ENCODE measurements at places on chromosomes 11 and 22.

DNA sequence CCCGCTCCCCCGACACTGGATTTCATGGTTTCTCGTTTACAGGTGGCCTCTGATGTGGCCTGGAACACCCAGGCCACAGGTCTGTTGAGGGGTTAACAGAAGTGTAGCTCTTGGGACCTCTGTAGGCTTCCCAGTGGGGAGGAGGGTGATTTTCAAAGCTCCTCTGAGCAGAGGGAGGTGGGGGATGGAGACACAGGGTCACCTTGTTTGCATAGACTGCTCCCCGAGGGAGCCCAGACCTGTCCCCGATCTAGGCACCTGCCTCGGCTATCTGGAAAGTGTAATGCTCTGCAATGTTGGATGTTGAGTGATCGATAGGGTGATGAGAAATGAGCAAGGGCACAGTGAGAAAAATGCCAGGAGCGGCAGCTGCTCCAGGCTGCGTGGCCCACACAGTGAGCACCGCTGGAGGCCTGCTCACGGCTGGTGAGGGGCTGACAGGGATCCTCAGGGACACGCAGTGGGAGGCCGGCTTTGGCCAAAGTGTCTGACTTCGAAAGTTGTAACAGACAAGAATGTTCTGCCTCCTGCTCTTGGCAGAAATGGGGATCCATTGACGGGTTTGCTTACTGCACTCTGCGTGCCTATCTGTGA, 594.1 kb downstream of the BRD1 start:
- DNase-seq, result no peak

- no peak for DNase-seq
These were observed 2.1 kb downstream of the CCDC73 start for GRCh38 chr11:32792111-32792947.

- peak; percentile 85 for DNase-seq
These were observed 16.3 kb downstream of the CRYBB2 start for GRCh38 chr22:25235547-25236290.

GRCh38 chr11:124222407-124222806, 18.5 kb upstream of the OR8G1 start:
- DNase-seq, result no peak

DNA sequence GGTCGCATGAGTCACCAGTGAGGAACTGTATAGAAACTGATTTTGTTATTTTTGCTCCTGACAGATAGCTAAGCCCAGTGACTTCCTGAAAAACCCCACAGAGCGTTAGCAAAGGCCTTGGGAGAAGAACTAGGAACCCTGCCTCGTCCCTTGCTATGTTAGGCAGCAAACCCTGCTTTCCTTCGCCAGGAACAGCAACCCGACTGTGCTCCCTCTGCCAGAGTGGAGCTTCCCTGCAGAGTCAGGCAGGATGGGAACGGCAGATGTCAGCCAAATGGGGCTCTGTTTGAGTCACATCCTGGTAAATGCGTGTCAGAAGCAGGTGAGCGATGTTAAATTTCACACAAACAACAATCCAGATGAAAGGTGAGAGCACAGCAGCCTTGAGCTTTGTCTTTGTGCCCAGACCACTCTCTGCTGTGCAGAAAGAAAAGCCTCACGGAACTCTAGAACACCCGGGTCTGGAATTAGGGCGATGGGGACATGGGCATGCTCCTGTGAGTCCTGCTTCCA, 186.6 kb downstream of the ADAMTS15 start:
- no peak for DNase-seq

DNA sequence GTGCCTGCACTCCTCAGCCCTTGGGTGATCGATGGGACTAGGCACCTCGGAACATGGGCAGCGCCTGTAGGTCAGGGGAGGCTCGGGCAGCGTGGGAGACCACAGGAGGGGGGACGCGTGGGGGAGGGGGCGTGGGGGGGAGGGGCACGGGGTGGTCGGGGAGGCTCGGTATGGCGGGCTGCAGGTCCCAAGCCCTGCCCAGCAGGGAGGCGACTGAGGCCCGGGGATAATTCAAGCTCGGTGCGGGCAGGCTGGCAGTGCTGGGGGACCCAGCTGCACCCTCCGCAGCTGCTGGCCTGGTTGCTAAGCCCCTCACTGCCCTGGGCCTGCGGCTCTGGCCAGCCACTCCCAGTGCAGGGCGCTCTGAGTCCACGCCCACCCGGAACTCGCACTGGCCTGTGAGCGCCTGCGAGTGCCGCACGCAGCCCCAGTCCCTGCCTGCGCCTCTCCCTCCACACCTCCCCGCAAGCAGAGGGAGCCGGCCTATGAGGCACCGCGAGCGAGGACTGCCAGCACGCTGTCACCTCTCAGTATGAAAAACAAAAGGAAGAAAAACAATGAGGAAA, 1698.3 kb upstream of the RAG2 start:
- DNase-seq, result no peak

GRCh38 chr22:40121461-40121860, 56.3 kb upstream of the TNRC6B start:
- no peak for DNase-seq

- DNase-seq, result no peak
These were observed 257.4 kb upstream of the UBASH3B start for GRCh38 chr11:122398167-122398566.

GRCh38 chr22:24495365-24495675, 188 bp downstream of the UPB1 start:
- no peak for DNase-seq

DNA sequence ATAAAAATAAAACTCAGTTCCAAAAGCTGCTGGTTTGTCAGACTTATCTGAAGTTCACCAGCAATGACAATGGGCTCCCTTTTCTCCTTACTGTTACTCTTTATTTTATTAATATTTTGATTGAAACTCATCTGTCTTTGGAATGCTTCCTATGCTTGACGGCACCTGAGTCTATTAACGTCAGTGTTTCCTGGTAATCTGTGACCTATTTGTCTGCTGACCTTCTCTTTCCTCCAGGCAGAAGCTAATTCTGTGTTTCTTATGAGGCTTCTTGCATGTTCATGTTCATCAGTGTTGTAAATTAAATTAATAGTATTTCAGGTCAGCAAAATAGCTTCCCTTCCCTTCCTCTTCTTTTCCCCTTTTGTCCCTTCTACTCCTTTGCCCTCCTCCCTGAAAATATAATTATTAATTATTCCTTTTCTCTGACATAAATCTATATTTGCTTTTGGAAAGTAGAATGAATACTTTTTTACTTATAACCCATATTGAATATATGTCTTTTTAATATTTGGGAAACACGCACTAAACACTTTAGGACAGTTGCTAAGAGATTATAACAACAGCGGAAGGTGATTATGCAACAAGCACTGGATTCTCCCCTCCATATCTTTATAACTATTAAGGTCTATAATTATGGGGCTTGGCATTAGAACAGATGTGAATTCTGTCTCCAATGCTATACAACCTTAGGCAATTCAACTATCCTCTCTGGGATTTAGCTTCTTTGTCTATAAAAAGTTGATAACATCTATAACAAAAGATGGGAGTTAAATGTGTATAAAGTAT, 32.1 kb upstream of the PCF11 start:
- no peak for DNase-seq

GRCh38 chr11:2869134-2869526, 16.4 kb downstream of the CDKN1C start:
- no peak for DNase-seq

DNA sequence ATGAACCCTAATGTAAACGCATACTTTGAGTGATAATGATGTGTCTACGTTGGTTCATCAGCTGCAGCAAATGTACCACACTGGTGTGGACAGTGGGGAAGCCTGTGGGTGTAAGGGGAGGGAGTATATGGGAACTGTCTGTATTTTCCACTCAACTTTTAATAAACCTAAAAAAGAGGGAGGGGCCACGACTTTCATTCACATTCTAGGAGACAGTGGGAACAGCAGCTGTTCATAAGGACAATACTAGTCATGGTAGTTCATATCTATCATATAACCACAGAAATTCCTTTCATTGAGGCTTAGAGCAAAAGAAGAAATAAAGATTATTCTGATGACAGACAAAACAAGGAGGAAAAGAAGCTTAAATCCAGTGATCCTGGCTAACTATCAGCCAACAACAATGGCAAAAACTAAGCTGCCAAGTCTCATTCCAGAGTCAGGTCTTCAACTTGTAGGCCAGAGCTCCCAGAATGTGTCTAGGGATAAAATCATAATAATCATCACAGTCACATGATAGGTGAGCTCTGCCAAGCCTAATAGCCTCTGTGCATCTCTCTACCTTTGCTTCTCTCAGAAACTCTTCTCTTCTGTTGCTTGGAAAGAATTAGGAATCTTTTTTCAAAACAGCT, 59.4 kb upstream of the CHRM4 start:
- no peak for DNase-seq

DNA sequence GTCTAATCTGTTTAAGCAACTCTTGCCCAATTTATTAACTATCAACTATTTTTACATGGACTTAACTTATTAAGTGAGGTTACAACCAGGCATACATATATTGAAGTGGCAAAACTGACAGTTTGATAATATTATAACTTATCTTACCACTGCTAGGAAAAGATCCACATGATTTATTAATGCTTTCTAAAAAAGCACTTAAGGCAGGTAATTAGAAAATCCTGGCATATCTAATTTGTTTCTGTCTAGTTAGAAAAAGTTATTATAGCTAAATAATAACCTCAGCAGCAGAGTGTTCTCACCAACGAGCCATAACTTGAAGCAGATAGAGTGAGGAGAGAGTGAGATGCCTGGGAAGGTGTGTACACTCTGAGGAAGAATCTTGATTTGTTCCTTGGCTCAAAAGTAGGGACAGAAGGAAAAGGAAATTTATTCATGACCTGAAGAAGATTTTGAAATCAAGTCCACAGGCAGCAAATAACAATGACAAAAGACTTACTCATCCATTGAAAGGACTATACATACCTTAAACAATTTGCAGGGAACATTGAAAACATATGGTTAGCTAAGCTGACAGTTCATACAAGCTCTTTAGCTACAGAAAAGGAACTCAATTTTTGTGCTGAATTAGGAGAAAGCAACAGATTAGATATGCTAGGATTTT, 7.1 kb upstream of the MUC15 start:
- DNase-seq, result no peak

DNA sequence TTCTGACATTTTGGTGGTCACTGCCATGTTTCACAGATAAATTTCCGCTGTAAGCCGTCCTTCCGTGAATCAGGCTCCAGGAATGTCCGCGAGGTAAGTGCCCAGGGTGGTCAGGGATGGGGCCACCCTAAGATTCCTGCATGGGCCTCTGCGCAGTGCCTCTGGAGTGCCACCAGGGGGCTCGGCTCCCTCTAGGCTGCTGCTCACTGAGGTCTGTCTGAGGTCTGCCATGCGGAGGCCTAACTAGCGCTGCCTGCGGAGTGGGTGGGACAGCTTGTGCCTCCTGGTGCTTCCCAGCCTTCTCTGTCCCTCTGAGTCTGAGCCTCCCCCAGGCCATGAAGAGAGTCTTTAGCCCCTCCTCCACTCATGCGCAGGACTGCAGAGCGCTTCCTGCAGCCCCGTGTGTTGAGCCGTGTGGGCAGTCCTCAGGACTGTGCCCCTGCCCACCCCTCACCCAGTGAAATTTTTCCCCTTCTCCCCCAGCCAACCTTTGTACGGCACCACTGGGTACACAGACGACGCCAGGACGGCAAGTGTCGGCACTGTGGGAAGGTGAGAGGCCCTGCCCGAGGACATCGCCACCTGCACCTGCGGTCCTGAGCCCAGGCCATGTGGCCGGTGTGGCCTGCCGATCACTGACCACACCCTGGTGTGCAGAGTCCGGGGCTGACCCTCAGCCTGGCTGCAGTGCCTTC, 11.9 kb upstream of the MDK start:
- peak; percentile 65 for DNase-seq

DNA sequence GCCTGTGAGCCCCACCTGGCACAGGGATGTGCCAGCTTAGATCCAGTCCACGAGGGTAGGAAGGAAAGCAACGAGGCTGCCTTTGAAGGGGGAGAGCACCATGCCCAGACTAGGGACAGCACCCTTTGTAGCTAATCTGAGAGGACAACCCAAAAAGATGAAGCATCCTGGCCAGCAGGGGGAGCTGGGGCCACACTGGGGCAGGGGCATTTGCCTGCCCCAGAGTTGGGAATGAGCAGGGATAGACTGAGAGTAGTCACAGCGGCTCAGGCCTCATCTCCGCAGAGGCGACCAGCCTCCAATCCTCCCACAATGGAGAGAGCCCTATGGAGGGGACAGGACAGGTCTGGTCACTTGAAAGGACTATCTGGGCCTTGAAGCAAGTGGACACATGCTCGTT, 16.4 kb downstream of the LMO1 start:
- no peak for DNase-seq

DNA sequence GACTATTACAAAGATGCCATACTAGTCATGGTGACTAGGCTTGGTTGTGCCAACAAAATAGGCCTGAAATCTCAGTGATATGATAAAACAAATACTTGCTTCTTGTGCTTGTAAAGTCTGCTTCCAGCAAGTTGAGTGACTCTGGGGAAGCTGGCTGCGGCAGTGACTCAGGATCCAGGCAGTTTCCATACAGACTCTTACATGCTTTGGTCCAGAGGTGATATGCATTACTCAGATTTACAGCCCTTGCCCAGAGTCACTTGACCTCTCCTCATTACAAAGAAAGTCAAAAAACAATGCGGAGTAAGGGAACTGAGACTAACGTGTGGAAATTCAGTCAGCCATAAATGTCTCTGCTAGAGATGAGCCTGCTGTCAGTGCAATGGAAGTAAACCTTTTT, 387.5 kb downstream of the KCNA4 start:
- DNase-seq, result no peak

- DNase-seq, result no peak
These were observed 44.9 kb upstream of the FADD start for GRCh38 chr11:70158201-70158600.

- DNase-seq, result no peak
These were observed 49.9 kb downstream of the MAML2 start for GRCh38 chr11:96293109-96293508.

GRCh38 chr22:26617271-26618199, at the start of gene CRYBB1:
CRYBB1 (minus strand) TSS chr22:26618027; CDS start chr22:26616319, 1,708 bp downstream.
- no peak for DNase-seq

- DNase-seq, result no peak
These were observed 645 bp upstream of the GAS2L1 start for GRCh38 chr22:29305836-29306174.

GRCh38 chr22:24978308-24978707, 25.8 kb downstream of the KIAA1671 start:
- DNase-seq, result no peak

- peak; percentile 19 for DNase-seq
These were observed 31.2 kb upstream of the P2RY2 start for GRCh38 chr11:73186886-73187285.

DNA sequence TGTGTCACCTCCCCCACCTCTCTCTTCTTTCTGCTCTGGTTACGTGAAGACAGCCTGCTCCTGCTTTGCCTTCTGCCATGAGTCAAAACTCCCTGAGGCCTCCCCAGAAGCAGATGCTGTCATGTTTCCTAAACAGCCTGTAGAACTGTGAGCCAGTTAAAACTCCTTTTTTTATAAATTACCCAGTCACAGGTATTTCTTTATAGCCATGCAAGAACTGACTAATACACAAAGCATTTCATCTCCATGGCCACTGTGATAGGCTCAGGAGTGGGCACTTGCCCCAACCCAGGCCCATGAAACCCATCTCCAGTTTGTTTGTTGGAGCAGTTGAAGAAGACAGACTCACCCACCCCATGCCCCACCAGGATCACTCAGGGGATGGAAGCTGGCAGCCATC, 253.3 kb upstream of the ISX start:
- no peak for DNase-seq

Measured in activated naive CD8-positive, alpha-beta T cell treated with anti-CD3 and anti-CD28 coated beads, Interleukin-2, amount 10 ng/mL, durations not matched to agents 7 days and 5 days (primary cell).